ENCODE measurements at places on chromosomes 12 and 14. TPM values are rescaled to one million over a fixed set of nuclear protein-coding genes. Genes with fewer than 3 reads are reported as not detected.

DNA sequence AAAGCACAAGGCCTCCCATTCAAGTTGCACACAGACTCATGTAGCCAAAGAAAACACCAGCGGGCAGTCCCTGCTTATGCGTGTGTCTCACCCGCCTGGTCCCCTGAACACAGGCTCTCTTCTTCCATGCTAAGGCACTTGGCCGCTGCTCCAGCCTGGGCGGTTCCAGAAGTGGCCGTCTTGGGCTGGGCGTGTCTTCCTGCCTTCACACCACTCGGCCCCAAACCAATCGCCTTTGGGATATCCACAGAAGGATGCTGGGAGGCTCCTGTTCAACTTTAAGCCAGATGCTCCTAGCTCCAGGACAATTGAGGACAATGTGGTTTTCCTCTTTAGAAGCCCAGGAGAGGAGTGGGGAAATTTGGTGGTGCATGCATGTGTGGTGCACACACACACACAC, 2.2 kb downstream of the SCARB1 start:
- no peak for DNase-seq

- no peak for DNase-seq
Measured at GRCh38 chr12:108542320-108542719, 18.7 kb downstream of the SART3 start.

GRCh38 chr14:77189479-77189878, 7.9 kb downstream of the TMEM63C start:
- no peak for DNase-seq

GRCh38 chr12:125473501-125473900, 408.3 kb downstream of the AACS start:
- DNase-seq = no peak

- no peak for DNase-seq
Measured at GRCh38 chr14:54669721-54670561, 103.0 kb downstream of the SAMD4A start.

DNA sequence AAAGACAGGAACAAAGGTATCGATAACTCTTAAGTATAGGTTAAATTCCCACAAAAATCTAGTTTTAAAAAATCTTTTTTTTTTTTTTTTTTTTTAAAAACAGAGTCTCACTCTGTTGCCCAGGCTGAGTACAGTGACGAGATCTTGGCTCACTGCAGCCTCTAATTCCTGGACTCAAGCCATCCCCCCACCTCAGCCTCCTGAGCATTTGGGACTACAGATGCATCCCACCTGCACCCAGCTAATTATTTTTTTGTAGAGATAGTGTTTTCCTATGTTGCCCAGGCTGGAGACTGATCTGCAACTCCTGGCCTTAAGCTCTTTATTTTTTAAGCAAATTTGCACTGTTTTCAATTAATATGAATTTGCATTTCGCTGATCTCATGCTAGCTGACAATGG, 9.8 kb downstream of the PSEN1 start:
- no peak for DNase-seq

- DNase-seq = no peak
Measured at GRCh38 chr12:3795492-3796133, 42.7 kb upstream of the CRACR2A start.

DNA sequence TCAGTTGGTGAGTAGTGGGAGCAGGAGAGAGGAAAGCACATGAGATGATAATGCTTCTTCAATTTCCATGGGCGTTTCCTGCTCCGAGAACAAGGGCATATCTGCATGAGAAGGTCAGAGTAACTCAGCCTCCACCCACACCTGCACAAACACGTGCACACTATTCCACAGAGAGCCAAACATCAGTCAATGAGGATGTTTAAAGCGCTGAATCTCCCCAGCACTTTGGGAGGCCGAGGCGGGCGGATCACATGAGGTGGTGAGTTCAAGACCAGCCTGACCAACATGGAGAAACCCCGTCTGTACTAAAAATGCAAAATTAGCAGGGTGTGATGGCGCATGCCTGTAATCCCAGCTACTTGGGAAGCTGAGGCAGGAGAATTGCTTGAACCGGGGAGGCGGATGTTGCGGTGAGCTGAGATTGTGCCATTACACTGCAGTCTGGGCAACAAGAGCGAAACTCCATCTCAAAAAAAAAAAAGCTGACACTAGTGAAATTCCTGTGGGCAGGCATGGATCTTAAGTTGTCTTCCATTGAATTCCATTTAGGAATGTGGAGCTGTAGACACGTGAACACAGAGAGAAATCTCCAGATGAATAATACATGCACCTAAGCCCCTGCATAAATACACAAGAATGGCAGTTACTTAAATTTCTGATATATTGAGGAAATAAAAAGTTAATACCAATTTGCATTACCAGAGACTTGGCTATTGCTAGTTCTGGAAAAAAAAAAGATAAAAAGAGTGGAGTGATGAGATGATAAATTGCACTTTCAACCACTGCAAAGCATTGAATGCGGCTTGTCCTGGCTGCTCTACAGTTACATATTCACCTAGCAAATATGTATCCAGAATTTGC, 1097.4 kb upstream of the TMEM132C start:
- DNase-seq = no peak

GRCh38 chr12:11651381-11651780, 1.9 kb downstream of the ETV6 start:
- DNase-seq = no peak

- DNase-seq = no peak
Measured at GRCh38 chr14:78248501-78249090, 78.4 kb downstream of the NRXN3 start.

DNA sequence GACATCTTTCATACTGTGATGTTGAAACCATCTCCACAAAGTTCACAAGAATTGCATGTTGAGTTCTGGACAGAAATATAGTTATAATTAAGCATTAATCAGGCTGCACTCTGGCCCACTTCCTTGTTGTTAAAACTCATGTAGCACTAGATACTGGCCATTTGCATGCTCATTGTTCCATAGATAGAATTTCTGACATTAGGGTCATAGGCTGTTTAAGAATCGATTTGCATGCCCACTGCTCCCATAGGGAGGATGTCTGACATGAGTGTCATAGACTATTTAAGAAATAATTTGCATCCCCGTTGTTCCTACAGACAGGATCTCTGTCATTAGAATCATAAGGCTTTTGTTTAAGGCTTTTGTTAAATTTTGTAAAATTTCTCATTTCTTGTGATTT, 50.2 kb downstream of the MYF5 start:
- DNase-seq = no peak

GRCh38 chr14:39015360-39015961, 87.6 kb downstream of the SEC23A start:
- no peak for DNase-seq

GRCh38 chr12:125525879-125526278, 460.6 kb downstream of the AACS start:
- DNase-seq = no peak

DNA sequence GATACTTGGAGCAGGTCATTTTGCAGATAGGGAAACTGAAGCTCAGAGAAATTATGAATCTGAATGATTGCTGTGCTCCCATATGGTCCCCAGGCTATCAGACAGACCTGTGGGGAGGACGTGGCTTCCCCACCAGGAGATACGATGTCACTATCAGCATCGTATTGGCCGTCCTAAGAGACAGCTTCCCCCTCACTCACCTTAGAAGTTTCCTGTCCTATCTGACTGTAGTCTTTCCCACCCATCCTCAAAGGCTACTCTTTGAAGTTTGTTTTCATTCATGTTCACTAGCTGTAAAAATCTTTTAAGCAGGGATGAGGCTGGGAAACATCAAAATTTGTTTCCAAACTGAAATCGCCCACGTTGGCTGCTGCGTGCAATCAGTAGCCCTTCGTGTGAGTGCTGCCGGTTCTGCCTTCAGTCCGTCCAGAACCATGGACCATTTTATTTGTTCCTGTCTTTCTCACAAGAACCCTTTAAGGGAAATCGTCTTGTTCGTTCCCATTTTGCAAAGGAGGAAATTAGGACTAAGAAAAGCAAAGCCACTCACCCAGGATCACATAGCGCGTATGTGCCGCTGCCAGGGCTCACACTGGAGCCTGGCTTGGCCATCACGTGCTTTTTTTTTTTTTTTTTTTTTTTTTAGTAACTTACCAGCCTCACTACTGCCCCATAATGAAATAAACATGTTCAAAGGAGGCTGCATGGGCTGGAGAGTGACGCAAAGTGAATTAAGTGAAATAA, 1.0 kb upstream of the KDM2B start:
- DNase-seq = no peak

DNA sequence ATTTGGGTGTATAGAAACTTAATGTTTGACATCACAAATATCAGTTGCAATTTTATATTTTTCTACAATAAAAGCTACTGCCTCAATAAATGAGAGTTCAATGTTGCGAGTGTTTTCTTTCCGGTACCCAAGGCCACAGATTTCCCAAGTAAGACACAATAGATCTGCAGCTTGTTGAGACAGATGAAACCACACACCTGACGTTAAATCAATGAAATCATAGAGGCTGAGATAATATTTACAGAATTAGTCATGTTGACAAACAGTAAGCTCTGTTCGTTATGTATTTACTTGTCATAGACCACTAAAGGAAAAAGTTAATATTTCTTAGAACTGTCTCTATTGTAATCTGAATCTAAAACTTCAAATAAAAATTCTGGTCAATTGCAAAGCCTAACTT, 49.2 kb upstream of the PTHLH start:
- no peak for DNase-seq

DNA sequence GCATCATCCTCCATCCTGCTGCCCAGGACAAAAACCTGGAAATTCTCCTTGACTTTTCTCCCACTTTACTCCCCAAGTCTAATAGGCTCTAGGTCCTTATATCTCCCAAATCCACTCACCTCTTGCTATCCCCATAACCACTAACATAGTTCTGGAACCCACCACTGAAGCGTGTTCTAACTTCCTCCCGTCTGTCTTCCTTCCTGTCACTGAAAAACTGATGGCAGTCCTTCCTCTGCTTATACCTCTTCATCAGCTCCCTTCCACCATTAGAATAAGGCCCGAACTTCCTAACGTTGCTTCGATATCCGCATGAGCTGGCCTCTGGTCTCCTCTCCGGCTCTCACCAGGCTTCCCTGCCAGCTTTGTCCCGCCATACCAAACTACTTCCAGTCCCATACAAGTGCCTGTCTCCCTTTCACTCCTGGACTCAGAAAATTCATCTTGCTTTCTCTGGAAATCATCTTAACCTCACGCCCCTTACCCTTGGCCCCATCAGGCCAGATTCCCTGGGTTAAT, 63.0 kb upstream of the BCL2L14 start:
- DNase-seq = no peak

DNA sequence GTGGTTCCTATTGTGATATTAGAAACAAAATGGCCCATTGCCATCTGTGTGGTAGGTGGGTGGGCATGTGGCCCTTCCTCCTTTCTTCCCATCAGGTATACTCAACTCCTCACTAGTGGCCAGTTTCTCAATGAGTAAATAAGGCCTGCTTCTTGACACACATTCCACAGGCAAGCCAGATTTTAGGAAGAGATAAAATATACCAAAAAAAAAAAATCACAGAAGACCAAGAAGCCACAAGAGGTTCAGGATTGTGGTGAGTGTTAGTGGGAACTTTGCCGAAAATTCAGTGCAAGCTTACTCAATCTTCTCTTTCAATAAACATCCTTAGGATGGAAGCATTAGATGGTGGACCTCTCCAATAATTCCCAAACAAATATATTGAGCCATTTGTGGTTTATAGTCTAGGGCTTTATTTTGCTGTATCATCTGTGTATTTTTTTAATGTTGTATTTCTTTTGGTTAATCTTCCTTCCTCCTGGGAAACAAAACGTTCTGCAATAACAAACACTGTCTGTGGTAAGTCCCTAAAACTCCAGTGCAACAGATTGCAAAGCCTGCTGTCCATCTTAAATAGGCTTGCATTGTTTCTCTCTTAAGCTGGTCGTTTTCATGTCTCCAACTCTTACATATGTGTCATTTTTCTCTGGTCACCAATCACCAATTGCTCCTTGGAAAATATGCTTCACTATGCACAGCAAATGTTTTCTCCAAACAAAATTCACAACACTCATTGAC, 289.9 kb upstream of the KITLG start:
- DNase-seq = no peak

DNA sequence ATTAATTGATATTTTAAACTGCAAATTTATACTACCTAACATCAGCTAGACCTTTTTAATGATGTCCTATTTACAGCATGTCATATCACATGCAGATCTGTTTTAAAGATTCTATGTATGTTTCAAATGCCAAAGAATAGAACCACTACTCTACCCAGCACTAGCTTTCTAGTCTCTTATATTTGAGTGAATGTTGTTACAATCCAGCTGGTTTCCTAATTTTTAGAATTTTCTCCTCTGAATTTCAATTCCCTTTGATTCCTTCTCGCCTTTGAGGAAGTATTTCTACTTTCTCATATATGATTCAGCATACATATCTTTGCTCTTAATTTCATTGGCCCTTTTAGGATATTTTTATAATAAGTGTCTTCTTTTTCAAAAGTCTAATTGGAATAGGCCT, 841.9 kb downstream of the TMTC2 start:
- DNase-seq = no peak

DNA sequence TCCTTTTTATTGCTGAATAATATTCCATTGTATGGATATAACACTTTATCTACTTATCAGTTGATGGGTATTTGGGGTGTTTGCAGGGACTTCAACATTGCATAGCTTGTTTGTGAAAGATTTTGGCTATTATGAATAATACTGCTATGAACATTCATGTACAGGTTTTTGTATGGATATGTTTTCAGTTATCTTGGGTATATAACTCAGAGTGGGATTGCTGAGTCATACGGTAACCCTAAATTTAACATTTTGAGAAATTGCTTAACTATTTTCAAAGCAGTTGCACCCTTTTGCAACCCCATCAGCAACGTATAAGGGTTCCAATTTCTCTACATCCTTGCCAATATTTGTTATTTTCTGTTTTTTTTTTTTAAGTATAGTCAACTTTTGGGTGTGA, 27.3 kb upstream of the HELB start:
- no peak for DNase-seq

- no peak for DNase-seq
Measured at GRCh38 chr14:51490205-51490604, 161.5 kb upstream of the FRMD6 start.

RFLNA gene
- total RNA-seq = 0.41 TPM

TPH2 gene
- total RNA-seq = not detected

RASSF9 gene
- 0.87 TPM for total RNA-seq

RPL10L gene
- total RNA-seq = not detected

RFC5 gene
- total RNA-seq = 10.0 TPM

TROAP gene
- total RNA-seq = 11.4 TPM

GPR137C gene
- 2.1 TPM for total RNA-seq

KRT5 gene
- total RNA-seq = not detected

GPR162 gene
- total RNA-seq = 2.0 TPM

Data from glomerular endothelial cell (primary cell).